AG09319 (cell line): ENCODE measurements at places on chromosomes 2 and 18.

- DNase-seq, result no peak
Measured at GRCh38 chr2:7984693-7985353, 697.0 kb upstream of the ID2 start.

DNA sequence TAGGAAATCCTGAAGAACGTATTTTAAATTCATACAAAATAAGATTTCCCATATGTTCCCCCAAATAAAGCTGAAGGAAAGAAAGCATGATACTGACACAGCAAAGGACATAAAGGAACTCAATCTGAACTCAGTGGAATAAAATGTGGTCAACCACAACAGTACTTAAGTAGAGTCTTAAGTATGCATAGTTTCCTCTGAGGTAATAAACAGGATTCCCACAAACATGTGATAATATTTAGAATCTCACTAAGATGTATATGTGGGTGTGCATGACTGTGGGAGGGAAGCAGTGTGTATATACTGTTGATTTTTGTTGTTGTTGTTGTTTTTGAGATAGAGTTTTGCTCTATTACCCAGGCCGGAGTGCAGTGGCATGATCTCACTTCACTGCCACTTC, 69.3 kb downstream of the NOL10 start:
- DNase-seq, result peak; percentile 40

DNA sequence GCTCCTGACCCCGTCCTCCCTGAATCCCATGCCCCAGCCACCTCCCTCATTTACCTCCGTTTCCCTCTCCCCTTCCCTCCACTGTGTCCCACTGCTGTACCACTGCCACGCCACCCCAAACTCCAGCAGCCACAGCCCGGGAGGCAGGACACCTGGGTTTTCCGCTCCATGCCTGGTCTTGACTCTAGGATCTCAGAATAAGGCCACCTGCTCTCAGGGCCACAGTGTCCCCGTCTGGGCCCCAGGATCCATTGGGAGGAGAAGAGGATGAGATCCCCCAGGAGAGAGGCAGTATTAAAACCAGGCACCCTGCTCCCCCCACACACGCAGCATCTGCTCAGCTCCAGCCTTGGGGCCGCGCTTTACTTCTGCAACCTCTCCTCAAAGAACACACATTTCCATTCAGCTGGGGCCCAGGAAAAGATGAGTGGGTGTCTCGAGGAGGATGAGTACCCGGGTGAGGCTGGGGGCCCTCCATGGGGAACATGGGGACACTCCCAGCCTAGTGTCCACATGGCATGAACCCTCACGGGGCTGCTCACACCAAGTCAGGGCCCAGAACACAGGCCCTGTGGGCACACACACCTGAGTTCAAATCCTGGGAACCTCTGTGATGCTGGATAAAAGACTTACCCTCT, 32.8 kb upstream of the TNS1 start:
- DNase-seq, result no peak

- DNase-seq, result no peak
Measured at GRCh38 chr2:196224756-196225155, 53.4 kb upstream of the STK17B start.

GRCh38 chr2:213243189-213244044, 40.8 kb upstream of the SPAG16 start:
- DNase-seq, result no peak

DNA sequence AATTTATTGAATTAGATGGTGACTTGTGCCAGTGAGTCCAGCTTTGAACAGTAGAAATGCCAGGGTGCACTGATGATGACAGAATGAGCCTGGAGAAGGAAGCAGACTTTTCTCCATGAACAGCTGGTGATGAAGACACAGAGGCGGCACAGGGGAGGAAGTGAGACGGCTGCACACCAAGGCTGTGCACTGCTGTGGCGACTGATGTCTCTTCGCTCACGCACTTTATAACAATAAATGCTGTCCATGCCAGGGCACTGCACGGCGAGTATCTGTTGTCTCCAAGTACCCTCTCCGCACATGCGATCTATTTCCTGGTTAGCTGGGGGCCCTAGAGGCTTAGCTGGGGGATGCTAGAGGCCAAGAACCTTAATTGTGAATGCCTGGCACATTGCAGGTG, 175.2 kb downstream of the TMEM200C start:
- DNase-seq, result no peak

GRCh38 chr2:109134741-109135358, 5.8 kb downstream of the SH3RF3 start:
- no peak for DNase-seq

- DNase-seq, result no peak
Measured at GRCh38 chr2:61288070-61288841, 126.3 kb downstream of the C2orf74 start.

- no peak for DNase-seq
Measured at GRCh38 chr18:38654946-38655345, 1089.3 kb upstream of the CELF4 start.

GRCh38 chr2:35783723-35784122, 571.9 kb upstream of the CRIM1 start:
- no peak for DNase-seq
